Omental fat pad (tissue), 4 donors: ENCODE measurements at places on chromosomes 2 and 18. TPM values are rescaled to one million over a fixed set of nuclear protein-coding genes. Genes with fewer than 3 reads are reported as not detected.

GRCh38 chr2:26530696-26531095 lies 52.8 kb upstream of the OTOF start:
- DNase-seq: no peak

DNA sequence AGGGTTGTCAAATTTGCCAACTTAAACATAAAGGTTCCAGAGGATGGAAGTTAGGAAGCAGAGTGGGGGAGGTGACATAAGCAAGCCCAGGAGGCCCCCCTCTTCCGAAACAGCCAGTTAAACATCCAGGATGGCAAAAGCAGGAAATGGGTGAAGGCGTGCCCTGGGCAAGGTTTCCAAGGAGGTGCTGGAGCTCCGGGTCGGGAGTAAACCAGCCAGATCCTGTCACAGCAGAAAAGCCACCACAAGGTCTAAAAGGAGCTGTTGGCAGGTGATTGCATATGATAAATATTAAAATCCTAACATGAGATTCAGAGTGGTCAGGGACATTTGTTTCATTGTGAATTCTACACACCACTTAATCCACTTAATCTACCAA lies 572.2 kb upstream of the SALL3 start:
- no peak for DNase-seq

DNA sequence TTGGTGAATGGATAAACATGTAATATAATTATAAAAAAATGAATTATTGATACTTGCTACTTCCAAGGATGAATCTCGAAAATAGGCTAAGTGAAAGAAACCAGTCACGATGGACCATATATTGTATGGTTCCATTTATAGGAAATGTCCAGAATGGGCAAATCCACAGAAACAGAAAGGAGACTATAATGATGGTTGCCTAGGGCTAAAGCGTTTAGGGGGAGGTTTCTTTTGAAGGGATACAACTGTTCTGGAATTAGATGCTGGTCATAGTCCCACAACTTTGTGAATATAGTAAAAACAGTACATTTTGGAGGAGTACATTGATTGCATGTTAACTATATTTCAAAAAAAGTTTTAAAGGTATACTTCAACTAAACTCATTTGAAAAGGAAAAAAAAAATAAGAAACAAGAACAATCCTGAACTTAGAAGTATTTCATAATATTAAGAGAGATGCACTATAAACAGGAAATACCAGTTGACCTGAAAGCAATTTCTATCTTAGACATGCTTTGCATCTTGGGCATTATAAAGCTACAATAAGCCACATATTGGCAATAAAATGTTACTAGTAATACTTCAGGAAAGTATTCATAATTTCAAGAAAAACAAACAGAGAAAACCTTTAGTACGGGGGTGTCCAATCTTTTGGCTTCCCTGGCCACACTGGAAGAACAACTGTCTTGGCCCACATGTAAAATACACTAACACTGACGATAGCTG lies 130.0 kb downstream of the C2orf74 start:
- DNase-seq: no peak

GRCh38 chr18:3669376-3669775 lies 219.4 kb downstream of the TGIF1 start:
- no peak for DNase-seq

- DNase-seq: no peak
Measured at GRCh38 chr2:189231719-189232323, 52.3 kb upstream of the COL5A2 start.

GRCh38 chr18:63762518-63762917 lies 12.7 kb upstream of the SERPINB7 start:
- no peak for DNase-seq

DNA sequence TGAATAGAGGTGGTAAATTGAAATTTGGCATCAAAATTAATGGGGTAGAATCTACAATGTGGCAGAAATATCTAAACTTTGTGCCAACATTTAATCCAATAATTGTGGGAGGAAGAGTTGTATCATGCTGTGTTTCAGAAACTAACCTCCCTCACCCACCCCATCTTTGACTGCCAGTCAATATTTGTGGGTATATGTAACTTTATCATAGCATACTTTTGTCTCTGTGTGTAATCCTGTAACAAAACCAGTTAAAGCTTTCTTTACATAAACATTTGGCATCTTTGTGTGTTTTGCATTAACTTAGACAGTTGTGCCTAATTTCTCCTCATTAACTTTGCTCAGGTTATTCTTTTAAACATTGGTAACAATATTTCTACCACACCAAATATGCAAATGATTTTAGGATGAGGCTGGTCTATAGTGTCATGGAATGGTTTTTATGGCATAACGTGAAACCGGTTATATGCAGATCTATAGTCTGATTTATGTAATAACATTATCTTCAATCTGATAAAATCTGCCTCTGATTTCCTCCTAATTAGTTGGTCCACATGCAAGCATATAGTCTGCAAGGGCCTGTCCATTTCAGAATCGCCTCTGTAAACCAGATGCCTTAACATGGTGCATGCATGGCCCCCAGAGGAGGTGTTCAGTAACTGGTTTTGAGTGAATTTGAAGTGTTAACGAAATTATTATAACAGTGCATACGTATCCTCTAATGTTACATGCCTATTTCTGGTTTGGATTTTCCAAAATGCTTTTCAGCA lies 84.3 kb downstream of the ACSL3 start:
- no peak for DNase-seq

DNA sequence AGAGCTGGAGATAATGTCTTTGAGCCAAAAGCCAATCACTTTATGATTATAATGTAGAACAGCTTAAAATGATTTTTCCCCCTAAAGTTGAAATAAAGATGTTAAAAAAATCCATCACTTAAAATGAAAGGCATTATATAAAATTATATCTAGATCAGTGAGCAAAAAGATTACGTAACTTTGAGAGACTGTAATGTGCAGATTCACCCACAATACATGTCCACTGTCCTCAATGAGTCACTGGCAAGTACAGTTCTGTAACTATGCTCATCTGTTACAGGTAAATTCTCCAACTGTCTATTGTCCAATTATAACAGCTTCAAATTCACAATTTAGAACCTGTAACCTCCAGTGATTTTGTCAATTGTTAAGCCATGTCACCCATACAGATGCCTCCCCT lies 19.0 kb downstream of the FAM161A start:
- no peak for DNase-seq

DNA sequence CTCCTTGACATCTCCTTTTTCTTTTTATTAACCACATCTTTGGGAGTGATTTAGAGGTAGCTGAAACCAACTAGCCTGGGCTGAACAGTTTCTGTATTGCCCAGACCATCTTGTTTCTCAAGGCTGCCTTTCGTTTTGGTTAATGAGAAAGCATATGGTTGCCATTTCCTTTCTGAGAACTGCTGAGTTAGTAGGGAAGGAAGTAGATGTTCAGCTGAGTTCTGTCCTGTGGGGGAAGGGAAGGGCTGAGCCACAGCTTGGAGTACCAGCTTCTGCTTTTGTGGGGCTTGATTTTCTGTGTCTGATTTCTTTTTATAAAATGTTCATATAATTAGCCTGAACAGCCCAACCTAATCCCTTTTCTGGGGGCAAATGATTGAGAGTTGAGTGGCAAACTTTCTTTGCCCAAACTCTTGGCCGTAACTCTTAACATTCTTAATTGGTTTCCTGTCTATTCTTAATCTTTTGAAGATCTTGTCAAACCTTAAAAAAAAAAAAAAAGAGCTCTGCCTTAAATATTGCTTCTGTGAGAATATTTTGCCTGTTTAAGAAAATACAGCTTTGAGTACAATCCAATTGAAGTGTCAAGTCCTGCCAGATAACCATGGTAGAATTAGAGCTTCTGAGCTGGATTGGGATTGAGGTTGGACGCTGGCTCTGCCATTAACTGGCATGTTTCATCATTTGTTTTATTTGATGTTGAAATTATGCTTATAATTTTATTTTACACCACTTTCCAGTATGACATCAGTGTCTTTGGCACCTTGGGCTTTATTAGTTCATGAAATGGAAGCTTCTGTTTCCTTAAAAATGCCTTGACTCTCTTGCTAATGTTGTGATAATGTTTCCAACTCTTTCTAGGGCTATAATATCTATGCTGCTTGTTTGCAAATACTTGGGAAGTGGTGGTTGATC lies 1.9 kb upstream of the NABP1 start:
- DNase-seq: no peak

GRCh38 chr2:40844353-40845277 lies 392.7 kb upstream of the SLC8A1 start:
- no peak for DNase-seq

DNA sequence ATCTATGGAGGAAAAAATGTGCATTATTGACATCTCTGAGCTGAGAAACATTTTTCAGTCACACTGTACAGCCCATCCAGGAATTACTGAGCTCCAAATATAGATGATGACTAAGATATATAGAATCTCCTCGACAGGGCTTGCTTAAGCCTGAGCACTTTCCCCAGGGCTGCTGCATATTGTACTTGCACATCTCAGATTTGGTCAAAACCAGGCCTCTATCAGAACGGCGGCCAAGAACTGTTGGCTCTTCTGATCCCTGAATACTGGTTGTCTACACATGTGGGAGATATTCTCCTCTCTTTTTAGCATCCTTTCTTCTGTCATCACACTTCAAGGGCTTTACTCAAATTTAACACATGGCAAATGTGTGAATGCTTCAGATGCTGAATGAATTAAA lies 201.5 kb upstream of the SLC35G4 start:
- DNase-seq: no peak

GRCh38 chr2:168404764-168405163 lies 51.3 kb upstream of the CERS6 start:
- no peak for DNase-seq

DNA sequence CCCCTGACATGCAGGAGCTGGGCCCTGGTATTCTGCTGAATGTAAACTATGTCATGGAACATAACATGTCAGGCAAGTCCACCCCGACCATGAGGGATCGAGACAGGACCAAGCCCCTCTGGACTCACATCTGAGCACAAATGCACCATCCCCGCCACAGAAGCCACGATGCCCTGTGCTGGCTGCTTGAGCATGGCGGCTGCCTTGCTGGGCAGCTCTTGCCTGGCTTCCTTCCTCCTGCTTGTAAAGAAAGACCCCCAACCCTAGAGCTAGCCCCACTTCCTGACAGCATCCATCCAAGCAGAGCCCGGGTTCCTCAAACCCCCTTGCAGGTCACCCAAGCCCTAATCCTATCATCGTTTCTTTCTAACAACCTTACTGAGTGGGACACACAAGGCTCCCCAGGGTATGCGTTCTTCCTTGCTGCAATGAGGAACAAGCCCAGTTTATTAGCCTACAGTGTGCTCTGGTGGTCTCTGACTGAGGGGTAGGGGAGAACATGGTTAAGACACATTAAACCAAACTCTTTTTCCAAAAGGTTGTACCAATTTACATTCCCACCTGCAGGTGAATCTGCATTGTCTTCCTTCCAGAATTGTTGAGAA lies 26.6 kb downstream of the PTPN18 start:
- DNase-seq: no peak

GRCh38 chr2:179853108-179853507 lies 8.3 kb downstream of the ZNF385B start:
- no peak for DNase-seq

GRCh38 chr2:132678483-132678882 lies 8.5 kb upstream of the LYPD1 start:
- DNase-seq: no peak

DNA sequence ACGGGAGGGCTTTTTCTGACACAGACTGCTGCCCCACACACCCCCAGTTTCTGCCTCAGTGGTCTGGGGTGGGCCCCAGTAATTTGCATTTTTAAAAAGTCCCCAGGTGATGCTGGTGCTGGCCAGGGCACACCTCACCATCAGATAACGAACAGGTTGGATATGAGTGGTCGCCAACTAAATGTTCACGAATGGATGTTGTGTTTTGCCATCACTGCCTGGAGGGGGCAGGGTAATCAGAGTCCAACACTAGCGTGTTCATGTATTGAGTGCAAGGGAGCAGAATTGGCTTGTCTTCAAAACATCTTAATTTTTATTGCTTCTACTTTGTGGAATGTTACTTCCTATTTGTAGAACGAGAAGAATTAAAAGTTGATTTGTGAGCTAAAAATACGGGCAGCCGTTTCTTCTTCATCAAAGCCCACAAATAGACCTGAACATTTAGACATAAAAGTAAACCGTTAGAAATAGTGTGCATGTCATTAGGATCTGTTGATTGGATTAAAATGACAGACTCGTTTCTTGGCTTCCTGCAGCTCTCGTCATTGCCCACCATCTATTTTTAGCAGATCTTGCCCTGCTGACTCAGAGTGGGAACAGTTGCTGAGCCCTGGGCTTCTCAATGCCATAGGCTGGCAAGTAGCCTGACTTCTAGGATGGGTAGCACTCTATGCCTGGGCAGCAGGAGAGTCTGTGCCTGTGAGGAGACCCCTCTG lies 45.2 kb downstream of the NCK2 start:
- no peak for DNase-seq

GRCh38 chr2:133975676-133976428 lies 278.0 kb upstream of the MGAT5 start:
- no peak for DNase-seq

DNA sequence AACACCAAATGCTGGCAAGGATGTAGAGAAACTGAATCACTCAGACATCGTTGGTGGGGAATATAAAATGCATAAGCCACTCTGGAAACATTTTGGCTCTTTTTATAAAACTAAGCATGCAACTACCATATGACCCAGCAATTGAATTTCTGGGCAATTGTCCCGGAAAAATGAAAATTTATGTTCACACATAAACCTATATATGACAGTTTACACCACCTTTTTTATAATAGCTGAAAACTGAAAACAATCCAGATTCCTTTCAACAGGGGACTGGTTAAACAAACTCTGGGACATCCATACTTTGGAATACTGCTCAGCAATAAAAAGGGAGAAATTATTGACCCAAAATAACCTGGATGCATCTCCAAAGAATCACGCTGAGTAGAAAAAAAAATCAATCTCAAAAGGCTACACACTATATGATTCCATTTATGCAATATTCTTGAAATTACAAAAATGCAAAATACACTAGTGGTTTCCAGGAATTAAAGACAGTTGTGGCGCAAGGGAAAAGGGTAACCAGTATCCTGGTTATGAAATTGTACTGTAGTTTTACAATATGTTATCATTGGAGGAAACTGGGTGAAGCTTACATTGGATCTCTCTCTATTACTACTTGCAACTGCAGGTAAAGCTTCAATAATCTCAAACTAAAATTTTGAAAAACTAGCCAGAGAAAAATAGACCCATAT lies 130.2 kb upstream of the PID1 start:
- DNase-seq: no peak

- no peak for DNase-seq
Measured at GRCh38 chr2:44952143-44952805, 10.8 kb downstream of the SIX3 start.

- no peak for DNase-seq
Measured at GRCh38 chr2:126107883-126108282, 548.1 kb upstream of the GYPC start.

- DNase-seq: no peak
Measured at GRCh38 chr2:137096693-137097092, 331.3 kb downstream of the THSD7B start.

Gene CTLA4
- total RNA-seq: 2.3 TPM

Gene MCM6
- total RNA-seq: 13.1 TPM

Gene KCNS3
- total RNA-seq: 4.8 TPM

Gene LIPG
- total RNA-seq: 0.94 TPM

Gene CFAP221
- 1.3 TPM for total RNA-seq

Gene TMEM163
- 0.38 TPM for total RNA-seq

Gene TRABD2A
- total RNA-seq: 5.3 TPM

Gene NYAP2
- total RNA-seq: not detected

Gene NOL4
- total RNA-seq: 0.79 TPM

Gene RGPD4
- not detected for total RNA-seq

Gene KRTCAP3
- total RNA-seq: not detected

Gene INO80C
- total RNA-seq: 20.7 TPM
